ENCODE measurements at places on chromosomes 1 and 21. TPM values are rescaled to one million over a fixed set of nuclear protein-coding genes. Genes with fewer than 3 reads are reported as not detected.

Gene CCDC190
- total RNA-seq: 1.1 TPM

Gene NBPF4
- under 0.01 TPM for total RNA-seq

Gene HES3
- total RNA-seq: not detected

Gene TMPRSS2
- total RNA-seq: not detected

Gene ARHGAP29
- 13.3 TPM for total RNA-seq

Gene SLC2A1
- total RNA-seq: 28.3 TPM

Gene KIF21B
- total RNA-seq: under 0.01 TPM

Gene SPRR5
- total RNA-seq: not detected

Gene KIF26B
- 22.1 TPM for total RNA-seq

Gene MSH4
- total RNA-seq: under 0.01 TPM

Gene OR2L2
- total RNA-seq: under 0.01 TPM

Gene ANKRD35
- 1.4 TPM for total RNA-seq

Gene PTPN14
- 122 TPM for total RNA-seq

Gene CADM3
- total RNA-seq: not detected

Gene LRRC47
- total RNA-seq: 24.5 TPM

Gene LDLRAD1
- not detected for total RNA-seq

Gene GNAT2
- total RNA-seq: 0.29 TPM

Gene CALML6
- 0.29 TPM for total RNA-seq

Gene CLK2
- 17.4 TPM for total RNA-seq

Gene NRDC
- total RNA-seq: 81.4 TPM

Gene CFAP141
- not detected for total RNA-seq

Gene XKR8
- 12.7 TPM for total RNA-seq

Gene WDR26
- 78.9 TPM for total RNA-seq

Gene KCNA2
- not detected for total RNA-seq

Gene CDC7
- 2.9 TPM for total RNA-seq

Gene SPATA21
- total RNA-seq: not detected

Gene GJA8
- total RNA-seq: not detected

Gene CFAP57
- total RNA-seq: not detected

Gene HTR1D
- total RNA-seq: not detected

Gene FBXO44
- 16.3 TPM for total RNA-seq

Gene OPTC
- not detected for total RNA-seq

Gene C1orf226
- total RNA-seq: 0.29 TPM

Gene TCHHL1
- not detected for total RNA-seq

Gene LDLRAP1
- 22.1 TPM for total RNA-seq

Gene ACTL8
- not detected for total RNA-seq

Gene NHLH1
- total RNA-seq: under 0.01 TPM

Gene OVAAL
- total RNA-seq: not detected

Gene PCP4
- total RNA-seq: not detected

Gene PLEKHN1
- total RNA-seq: 0.88 TPM

Gene LCE1F
- not detected for total RNA-seq

Data from osteoblast (primary cell).